ENCODE measurements at places on chromosomes 16 and 17.
A peak's percentile ranks its signal among the peaks of the same experiment; 100 is the strongest.

DNA sequence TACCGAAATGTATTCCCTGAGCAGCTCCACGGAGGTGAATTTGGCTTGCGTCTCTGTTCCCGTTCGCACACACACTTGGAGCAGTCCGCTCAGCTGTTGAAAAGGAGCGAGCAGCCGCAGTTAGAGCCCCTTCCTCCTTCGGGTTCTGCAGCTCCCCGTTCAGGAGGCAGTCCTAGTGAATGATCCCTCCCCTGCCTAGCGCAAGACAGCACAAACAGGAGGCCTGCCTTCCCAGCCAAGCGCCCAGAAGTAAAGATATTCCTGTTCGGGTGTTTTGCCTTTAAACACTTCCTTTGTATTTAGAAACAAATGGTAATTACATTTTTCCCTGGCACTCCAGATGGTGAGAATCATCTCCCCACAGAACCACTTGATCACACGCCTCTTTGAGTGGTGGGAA lies 64.7 kb downstream of the ABCC12 start:
- no peak for DNase-seq

DNA sequence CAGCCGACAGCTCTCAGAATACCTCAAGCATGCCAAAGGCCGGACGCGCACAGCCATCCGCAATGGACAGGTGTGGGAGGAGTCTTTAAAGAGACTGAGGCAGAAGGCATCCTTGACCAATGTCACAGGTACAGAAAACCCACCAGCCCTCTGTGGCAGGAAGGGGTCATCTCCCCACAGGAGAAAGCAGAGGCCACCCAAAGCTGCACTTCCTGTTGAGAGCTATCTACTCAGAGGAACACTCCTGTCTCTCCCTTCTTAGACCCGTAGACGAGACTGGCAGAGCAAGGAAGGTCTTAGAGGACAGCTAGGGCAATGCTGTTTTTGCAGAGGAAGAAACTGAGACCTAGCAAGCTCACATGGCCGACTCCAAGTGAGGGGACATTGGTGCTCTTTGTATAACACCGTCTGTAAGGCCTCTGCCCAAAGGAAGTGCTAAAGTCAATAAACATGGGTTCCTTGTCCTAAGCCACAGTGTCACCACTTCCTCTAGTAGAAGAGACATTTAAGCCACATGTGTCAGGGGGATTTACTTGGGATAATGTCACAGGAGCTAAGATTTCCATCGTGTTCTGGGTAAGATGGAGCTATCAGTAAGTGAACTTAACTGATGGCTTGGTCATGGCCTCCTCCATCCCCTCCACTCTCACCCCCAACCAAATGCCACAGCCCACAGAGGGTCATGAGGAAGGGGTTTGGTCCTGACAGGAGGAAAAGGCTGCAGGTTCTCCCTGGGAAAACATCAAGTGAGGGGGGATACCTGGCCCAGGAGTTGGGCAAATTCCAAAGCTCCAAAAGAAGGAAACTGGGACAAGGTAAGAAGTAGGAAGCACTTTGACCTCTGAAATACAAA lies 9.4 kb downstream of the LPO start:
- DNase-seq, result no peak

DNA sequence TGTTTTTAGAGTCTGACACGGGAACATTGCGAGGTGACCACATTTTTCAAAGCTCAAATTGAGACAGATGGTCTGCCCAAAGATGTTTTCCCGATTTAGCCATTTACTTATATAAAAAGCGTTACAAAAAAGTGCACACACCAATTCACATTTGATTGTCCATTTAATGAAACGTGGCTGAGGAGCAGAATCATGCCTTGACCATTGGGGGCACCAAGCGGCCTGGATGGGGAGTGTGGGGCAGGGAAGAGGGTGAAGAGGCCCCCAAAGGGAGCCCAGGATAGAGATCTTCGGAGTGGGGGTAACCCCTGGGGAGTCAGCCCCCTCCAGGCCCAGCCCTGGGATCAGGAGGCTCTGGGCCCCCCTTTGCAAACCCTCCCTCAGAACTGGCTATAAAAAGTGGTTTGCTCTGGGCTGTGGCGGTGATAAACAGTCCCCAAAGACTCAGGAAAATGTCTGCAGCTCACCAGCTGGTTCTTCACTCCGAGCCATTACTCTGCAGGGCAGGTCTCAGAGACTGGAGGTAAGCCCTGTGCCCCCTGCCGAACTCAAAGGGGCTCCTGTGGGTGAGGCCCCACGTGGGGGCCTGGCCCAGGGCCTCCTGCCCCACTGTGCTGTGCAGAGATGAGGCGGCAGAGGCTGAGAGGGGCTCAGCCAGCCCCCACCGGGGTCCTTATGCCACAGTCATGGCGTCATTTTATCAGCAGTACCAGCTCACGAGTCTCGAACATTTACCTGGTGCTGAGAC lies 105.9 kb upstream of the SEC14L1 start:
- no peak for DNase-seq

DNA sequence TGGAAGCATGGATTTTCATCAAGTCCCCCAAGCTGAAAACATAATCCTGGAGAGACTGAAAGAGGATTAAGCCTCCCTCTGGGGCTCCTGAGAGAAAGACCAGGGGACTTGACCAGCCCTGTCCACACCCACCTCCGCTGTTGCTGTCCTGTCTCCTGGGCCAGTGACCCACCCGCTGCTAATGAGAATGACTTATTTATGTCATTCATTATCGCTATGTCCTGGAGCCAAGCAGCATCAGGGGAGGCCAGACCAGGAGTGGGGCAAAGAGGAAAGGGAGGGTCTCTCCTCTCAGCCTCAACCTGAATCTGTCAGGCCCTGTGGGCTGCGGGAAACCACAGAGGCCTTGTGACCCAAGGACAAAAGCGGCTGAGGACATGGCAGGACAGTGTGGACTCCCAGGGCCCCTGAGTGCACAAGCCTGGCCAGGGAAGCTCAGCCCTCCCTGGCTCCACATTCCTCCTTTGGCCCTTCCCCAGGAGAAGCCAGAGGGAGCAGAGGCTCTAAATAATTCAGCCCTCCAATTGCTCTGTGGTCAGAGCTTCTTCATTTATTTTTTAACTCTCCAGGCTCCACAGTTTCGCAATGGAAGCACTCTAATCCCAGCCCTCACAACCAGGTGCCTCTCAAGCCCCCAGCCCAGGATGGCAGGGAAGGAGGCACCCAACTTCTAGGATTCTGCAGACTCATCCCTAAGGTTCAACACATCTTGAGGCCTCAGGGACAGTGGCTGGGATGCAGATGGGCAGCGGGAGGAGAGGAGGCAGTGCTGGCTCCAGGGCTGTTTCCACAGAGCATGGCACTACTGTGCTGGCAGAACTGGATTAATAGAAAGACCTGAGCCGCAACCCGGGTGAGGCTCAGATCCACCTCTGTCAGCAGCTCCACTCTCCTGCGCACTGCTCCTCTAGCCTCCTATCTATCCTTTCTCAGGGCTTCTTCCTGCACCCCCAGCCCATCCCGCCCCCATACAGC lies 19.1 kb downstream of the CUEDC1 start:
- no peak for DNase-seq

DNA sequence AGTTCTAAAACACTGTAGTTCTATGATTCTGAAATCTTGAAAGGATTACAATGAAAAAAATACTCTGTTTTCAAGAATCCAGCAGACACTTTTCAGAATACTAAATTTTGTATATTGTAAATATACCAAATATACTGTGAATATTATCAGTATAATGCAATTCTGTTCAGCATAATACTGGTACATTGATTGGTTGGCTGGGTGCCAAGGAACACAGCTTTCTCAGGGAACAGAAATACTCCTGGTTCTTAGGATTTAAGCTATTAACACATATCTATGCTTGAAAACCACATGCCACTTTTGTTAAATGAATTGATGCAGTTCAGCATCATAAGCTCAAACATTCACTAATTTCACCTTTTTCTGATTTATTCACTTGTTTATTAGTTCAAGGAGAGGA lies 2.5 kb upstream of the GINS3 start:
- no peak for DNase-seq

GRCh38 chr16:15491411-15491810 lies 57.0 kb downstream of the BMERB1 start:
- DNase-seq, result no peak

DNA sequence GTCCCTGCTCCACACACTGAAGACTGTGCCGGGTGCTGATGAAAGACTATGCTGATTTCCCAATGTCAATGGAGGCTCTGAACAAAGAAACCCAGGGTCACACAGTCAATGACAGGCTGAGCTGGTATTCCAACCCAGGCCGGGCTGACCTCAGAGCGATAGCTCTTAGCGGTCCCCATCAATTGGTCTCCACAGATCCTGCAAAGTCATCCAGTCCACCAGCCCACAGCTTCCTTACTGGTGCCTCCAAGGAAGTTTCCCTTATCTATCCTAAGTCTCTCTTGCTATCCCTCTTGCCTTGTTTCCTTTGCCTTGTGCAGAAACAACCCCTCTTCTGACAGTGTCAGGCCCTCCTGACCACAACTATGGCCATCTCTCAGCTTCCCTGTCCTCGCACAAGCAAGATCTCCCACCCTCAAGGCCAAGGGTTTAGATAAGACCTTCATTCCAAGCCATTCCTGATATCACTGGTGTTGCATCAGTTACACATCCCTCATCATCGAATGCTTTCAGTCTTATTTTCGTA lies 52.7 kb upstream of the KSR1 start:
- no peak for DNase-seq

GRCh38 chr16:29712809-29713208 lies 33.0 kb downstream of the C16orf54 start:
- no peak for DNase-seq

- peak; percentile 44 for DNase-seq
Measured at GRCh38 chr17:66667491-66668030, 167.4 kb upstream of the CACNG5 start.

DNA sequence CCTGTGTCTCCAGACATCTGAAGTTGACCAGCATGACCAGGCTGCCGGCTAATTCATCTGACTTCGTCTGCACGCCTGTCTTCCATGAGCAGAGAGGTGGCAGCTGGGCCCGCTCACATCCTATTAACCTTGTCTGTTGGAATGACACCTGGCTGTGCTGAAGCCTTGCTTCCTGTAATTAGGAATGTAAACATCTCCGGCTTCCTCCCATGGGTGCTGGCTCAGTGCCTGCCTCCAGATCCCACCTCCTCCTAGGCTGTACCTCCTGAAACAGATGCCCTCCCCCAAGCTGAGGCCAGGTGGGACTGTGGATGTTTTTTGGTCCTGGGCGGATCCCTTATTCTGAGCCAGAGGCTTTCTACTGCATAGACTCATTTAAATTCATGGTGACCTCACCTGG lies 296.3 kb downstream of the HS3ST4 start:
- DNase-seq, result no peak

DNA sequence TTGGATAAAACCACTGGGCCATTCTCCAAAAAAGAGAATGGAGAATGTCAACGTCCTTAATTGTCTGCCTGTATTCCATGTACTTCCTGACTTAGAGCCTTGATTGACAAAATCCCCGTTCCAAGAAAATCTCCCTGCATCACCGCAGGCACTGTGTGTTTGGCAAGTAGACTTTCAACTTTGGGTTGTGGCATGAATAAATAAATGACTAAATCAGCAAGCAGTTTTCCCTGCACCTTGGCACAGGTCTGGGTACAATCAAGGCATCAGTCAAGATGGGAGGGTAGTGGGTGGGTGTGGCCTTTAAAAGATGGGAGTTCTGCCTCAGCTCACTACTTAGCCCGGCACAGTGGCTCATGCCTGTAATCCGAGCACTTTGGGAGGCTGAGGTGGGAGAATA lies 248.5 kb upstream of the RPL38 start:
- no peak for DNase-seq

DNA sequence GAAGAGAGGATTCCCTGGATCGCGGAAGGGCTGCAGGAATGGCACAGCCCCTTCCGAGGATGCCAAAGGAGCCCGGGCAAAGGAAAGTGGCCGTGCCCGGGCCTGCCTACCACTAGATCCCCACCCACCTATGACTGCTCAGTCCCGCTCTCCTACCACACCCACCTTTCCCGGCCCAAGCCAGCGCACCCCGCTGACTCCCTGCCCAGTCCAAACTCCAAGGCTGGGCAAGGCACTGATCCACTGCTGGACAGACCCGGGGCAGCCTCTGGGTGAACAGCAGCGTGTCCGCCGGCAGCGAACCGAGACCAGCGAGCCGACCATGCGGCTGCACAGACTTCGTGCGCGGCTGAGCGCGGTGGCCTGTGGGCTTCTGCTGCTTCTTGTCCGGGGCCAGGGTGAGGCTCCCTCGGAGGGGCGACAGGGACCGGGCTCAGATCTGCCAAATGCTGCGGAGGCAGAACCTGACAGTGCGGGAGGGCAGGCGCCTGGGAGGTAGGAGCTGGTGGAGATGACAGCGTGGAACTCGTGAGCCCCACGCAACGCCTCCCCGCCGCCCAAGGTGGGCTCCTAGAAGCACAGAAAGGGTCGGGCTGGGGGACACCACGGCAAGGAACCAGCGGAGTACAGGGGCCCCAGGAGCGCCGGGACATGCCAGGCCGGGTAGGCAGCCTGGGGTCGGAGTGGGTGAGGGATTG lies at the start of gene CES2:
Gene CES2, plus strand, starts transcription at position 203 of the 698 bp plus-strand sequence. Its CDS starts 120 bp downstream, at position 323.
- no peak for DNase-seq

DNA sequence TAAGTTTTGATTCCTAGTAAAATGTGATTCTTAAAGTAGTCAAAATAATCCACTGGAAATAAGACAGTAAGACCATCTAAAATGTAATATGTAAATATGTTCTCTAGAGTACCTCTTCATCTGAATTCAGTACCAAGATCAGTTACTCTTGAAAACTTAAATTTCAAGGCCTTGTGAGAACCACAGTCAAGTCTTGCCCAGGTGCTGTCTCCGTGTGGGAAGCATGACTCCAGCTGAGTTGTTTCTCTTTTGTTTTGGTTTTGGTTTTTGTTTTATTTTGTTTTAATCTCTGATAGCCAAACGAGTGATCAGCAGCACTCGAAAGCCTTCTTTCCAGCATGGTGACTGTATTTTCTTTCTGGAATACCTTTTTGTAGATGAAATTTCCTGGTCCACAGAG lies 907.0 kb downstream of the KCNJ18 start:
- DNase-seq, result no peak

DNA sequence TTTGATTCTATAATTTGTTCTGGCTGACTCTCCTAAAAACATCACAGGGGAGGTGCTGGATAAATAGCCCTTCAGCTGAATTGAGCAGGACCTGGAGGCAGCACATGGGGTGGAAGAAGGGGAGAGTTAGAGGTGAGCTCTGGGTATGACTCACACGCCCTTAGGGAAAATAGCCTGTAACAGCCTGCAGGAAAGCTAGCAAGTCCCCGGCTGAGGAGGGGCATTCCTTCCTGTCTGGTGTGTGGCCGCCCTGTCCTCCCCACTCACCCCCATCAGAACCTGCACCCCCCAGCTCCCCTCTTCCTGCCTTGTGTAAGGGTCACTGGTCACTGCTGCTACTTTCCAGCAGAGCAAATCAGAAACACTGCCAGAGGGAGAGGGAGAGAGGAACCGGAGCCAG lies 187.4 kb downstream of the C16orf95 start:
- no peak for DNase-seq

DNA sequence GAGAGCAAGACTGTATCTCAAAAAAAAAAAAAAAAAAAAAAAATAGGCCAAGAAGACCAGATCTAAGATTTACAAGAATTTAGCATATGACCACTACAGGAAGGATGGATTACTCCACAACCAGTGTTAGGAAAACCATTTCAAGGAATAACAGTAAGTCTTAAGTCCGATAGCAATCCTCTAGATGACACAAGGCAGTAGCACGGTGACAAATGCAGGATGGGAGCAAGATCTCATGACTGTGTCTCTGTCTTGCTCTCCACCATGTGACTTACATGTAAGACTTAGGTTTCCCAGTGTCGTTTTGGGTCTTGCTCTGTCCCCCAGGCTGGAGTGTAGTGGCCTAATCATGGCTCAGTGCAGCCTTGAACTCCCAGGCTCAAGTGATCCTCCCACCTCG lies 27.8 kb downstream of the C16orf96 start:
- DNase-seq, result no peak
